ENCODE measurements at places on chromosomes 5 and 9.

- no peak for DNase-seq
Measured at GRCh38 chr9:107970726-107971125, 481.2 kb upstream of the KLF4 start.

DNA sequence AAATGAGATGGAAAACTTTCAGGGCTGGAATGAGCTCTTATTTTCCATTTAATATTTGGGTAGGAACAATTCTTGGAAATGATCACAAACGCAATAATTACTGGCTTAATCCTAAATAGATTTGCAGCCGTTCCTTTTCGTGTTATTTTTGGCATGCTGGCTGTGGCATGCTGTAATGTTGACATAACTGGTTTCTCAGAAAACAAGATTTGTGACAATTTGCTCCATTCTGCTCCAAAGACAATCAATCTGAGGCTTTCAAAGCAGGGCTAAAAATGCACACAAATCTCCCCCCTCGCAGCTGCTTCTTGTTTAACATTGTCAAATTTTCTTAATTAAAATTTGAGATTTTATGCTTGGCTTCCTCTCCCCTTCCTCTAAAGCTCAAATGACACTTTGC lies 151.2 kb downstream of the TTC39B start:
- no peak for DNase-seq

DNA sequence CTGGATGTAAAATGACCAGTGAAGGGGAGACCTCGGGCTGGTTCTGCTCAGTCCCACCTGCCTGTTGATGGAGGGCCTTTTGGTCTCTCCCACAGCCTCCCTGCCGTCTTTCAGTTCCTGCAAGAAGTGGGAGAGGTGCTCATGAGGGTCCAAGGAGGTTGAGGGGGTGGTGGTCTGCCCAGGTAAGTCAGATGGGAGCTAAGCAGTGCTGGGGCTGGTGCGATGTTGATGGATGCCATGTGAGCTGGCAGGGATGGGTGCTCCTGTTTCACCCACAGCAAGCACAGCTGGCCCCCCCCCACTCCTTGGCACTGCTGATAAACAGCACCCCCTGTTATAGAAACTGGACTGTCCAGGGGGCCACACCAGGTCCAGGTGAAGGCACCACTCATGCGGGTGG lies 145.6 kb downstream of the NSG2 start:
- DNase-seq = no peak

DNA sequence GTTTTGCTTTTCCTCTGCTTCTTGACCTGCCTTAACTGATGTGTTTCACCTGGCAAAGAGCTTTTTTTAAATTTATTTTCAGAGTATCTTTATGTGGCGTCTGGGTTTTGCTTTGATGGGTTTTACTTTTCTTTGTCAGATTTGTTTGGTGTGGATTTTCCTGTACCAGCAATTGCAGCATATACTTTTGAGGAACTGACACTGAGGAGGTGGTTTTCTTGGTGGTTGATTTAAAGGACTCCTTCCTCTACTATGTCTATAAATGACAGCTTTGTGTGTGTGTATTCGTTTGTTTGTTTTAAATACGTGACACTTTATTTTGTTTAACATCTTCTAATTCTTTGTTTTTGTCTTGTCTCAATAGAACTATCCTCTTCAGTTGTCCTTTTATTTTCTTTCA lies 1071.9 kb upstream of the ARRDC3 start:
- no peak for DNase-seq

DNA sequence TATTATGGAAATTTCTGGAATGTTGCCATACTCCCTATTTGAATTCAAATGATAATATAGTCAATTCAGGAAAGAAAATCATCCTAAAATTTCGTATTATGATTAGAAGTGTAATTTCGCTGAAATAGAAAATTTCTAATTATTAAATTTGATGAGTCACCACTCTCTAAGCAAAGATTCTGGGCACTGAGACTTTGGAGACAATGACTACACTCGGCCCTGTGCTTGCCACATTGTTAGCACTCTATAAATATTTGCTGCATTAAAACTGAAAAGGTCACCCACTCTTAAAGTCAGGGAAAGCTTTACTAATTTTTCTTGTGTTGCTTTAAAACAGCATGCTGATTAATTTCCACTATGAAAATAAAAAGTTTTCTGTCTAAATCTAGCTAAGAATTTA lies 240.3 kb downstream of the TLE4 start:
- no peak for DNase-seq

DNA sequence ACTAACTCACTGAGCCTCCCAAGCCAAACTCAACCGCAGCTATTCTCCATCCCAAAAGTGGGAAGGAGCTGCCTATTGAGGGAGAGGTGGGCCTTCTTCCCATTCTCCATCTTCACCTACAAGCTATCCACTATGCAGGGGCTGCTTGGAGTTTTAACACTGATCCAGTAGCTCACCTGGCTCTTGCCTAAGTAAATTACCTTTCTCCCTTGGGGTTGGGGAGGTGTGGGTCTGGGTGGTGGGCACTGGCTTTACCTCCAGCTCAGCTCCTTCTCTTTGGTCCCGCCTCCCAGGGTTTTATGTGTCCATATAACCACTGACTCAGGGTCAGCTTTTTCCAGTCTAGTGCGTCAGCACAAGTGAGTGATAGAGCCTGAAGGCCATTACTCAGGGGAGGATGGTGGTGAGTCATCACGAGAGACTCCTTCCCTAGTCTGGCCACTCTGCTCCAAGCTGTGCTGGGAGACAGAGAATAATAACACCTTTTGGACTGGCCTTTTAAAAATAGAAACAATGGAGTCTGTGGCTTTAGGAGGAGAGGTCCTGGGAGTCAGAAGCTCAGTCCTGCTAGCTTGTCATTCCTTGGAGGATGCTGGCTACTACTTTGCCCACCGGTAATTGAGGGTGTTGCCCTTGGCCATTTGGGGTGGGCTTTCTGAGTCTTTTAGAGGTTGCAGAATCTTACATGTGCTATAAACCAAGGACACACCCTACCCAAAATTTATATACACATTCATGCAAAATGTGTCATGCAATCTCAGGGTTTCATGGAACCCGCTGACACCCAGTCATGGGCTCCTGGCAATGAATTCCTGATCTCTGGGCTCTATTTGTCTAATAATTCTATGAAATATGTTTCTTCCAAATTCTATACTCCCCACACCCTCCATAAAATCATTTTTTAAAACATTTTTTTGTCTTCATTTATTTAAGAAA lies 35.6 kb upstream of the ATP6V1G1 start:
- no peak for DNase-seq

DNA sequence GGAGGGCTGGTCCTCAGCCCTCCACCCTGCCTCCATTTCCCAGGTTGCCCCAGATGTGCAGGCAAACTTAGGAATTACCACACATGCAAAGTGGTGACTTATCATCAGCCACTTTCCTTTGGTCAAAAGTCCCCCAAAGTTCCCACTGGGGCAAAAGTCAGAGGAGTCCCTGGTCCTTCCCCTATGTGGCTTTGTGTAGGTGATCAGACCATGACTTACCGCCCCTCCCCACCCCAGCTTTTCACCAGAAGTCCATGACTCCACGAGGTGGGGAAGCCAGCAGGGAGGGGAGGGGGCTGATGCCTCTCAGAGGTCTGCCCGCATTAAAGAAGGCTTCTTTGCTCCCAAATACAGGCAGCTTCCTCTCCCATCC lies 5.8 kb downstream of the TRAF1 start:
- no peak for DNase-seq

DNA sequence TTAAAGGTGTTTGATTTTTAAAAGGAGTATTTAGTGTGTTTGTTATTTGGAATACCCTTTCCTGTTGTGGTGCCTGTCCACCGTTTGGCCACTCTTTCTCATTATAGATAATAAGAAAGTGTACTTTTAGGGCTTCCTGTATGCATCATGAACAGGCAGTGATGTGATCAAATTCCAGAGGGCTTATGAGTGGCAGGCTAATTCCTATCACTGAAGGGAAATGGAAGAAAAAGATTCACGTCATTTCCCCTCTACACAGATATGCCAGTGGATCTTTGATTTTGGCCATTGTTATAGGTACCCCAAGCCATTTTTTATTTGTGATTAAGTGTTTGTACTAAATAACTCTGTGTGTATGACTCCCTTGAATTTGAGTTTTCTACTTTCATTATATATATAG lies 37.1 kb downstream of the RPS6 start:
- no peak for DNase-seq

GRCh38 chr5:132180134-132180745 lies 47.4 kb downstream of the P4HA2 start:
- DNase-seq = peak; percentile 54

GRCh38 chr9:115374724-115375268 lies 256.8 kb upstream of the TNC start:
- DNase-seq = no peak

DNA sequence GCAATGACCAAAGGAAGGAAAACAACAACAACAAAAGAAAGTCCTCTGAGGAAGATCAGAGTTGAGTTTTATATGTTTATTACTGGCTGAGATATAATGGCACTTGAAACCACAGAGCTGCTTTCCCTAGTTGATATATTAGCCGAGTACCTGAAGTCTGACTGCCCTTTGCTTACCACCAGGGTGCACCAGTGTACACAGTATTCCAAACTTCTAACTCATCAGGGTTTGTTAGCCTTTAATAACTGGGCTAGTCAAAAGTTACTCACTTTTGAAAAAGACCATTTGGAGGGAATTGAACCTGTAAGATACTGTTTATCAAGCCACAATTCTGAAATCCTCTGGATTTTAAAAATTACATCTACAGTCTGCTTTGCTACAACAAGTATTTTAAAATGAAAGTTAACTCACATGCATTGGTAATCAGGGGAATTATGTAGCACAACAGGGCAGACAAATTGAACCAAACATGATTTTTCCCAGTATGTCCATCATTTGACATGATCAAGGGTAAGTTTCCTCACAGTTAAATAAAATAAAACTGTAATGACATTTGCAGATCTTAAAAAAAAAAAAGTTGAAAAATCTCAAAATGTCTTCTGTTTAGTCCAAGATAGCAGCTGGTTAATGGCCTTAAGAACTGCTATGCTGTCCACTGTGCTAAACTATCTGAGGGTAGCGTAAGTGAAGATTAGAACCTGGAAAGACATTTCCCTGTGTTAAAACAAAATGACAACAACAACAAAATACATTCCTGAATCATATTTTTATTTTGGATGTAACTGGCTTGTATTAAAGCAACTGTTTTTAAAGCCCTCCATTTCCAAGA lies 57.3 kb upstream of the C6 start:
- DNase-seq = peak; percentile 82

DNA sequence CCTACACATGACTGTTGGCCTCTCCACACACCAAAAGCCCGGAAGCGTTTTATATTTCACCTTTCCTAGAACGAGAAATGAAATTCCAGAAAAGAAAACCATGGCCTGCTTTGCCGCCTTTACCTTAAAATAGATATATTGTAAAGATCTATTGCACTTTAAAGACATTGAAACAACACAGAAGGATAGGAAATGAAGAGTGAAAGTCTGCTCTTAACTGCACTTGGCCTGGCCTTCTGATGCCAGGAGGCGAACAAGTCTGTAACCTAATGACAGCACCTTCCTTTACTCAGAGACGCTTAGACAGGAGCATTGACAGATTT lies 6.7 kb downstream of the PRDM6 start:
- DNase-seq = no peak

DNA sequence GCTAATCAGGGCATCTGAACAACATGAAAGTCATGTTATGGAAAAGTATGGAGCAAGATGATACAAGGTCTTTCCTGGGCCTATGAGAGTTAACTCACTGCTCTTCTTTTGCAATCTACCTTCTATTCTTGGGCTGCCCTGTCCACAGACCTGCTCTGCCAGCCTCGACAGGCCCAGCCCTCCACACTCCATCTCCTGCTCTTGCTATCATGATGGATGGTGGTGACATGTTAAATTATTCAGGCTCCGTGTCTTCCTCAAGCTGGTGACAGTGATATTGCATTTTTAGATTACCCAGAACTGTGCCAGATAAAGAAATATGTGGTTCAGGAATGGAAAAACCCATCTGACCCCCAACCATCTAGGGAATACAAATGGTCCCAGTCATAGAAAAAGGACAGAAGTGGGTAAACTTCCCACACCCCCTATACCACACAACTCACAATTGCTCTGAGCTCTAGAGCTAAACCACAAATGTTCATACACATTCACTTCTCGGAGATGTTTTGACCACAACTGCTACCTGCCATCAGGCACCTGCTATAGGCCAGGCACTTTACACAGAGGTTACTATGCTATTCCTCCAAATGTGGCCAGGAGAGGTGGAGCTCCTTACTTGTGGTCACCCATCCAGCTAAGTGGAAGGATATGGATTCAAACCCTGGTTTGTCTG lies 311.3 kb downstream of the ASTN2 start:
- DNase-seq = no peak

- peak; percentile 70 for DNase-seq
Measured at GRCh38 chr9:91036826-91037510, 235.3 kb downstream of the SYK start.

Measured in hippocampal formation (tissue), 2 donors.